Activated CD4-positive, alpha-beta T cell treated with anti-CD3 and anti-CD28 coated beads, Interleukin-2, amount 10 ng/mL, durations not matched to agents 7 days and 5 days (primary cell): ENCODE measurements at places on chromosomes 4 and X. TPM values are rescaled to one million over a fixed set of nuclear protein-coding genes. Genes with fewer than 3 reads are reported as not detected.

Gene NXF2
- total RNA-seq: not detected

Gene MMRN1
- total RNA-seq: 0.40 TPM

Gene DMRTC1B
- total RNA-seq: not detected

Gene TCP11X1
- total RNA-seq: not detected

DNA sequence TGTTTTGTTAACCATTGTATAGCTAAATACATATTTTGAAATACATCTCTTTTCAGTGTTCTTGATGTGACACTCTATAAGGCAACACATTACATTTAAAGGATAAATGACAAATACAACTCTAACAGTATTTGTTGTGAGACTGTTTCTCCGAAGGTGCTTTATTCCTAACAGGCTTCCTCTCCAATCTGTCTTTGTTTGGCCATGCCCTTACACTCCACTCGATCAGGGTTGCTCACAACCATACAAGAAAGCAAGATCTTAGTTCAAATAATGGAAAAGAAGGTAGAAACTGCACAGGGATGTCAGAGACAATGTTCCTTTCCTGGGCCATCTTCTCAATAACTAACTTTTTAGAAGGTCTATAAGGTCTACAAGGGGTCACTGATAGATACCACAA is 36.5 kb downstream of the AMMECR1 start:
- H3K36me3 ChIP-seq: no peaks in the 10 kb centered on the region
- no peak overlapping the region for H3K27ac ChIP-seq
- no peak overlapping the region for H3K4me3 ChIP-seq
- no peak for DNase-seq
- H3K27me3 ChIP-seq: no peaks in the 10 kb centered on the region
- H3K4me1 ChIP-seq: peaks cover 6% of the 10 kb centered on the region

DNA sequence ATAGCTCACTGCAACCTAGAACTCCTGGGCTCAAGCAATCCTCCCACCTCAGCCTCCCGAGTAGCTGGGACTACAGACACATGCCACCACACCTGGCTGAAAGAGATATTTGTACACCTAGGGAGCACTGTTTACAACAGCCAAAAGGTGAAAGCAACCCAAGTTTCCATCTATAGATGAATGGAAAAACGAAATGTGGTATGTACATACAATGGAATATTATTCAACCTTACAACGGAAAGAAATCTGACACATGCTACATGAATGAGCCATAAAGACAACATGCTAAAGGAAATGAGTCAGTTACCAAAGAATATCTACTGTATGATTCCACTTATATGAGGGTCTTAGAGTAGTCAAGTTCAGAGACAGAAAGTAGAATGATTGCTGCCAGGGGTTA is 52.2 kb downstream of the ABCG2 start:
- no peak overlapping the region for H3K4me3 ChIP-seq
- H3K27ac ChIP-seq: no peak overlapping the region
- DNase-seq: no peak

GRCh38 chr4:33407496-33407895 is 2687.3 kb downstream of the PCDH7 start:
- no peak overlapping the region for H3K4me3 ChIP-seq
- no peaks in the 10 kb centered on the region for H3K27me3 ChIP-seq
- no peaks in the 10 kb centered on the region for H3K36me3 ChIP-seq
- DNase-seq: no peak
- no peaks in the 10 kb centered on the region for H3K4me1 ChIP-seq

GRCh38 chr4:127211650-127212560 is 420.9 kb upstream of the INTU start:
- no peaks in the 10 kb centered on the region for H3K27me3 ChIP-seq
- no peak overlapping the region for H3K27ac ChIP-seq
- DNase-seq: no peak
- no peaks in the 10 kb centered on the region for H3K36me3 ChIP-seq
- H3K4me1 ChIP-seq: no peaks in the 10 kb centered on the region

DNA sequence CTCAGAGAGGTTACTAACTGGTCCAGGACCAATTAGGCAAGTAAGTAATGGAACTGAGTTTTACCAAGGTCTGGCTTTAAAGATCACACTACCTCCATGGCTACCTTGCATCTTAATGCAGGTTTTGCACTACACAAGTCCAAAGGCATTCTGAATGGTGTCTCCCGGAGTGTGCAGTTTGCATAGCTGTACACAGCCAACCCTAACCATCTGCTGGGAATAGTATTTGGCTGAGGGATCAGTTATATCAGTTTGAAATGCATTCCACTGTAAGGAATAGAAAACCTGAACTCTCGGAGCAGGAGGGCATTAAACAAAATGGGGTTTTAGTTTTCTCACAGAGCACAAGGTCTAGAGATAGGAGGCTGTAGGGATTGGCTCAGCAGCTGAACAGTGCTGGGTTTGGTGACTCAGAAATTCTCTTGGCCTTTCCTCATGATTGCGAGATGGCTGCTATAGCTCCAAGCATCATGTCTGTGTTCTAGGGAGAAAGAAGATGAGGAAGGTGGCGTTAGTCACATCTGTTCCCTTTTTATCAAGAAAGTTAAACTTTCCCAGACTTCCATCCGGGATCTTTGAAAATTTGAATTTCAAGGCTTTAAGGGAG is 177.1 kb downstream of the NHS start:
- DNase-seq: no peak
- no peak overlapping the region for H3K4me3 ChIP-seq

DNA sequence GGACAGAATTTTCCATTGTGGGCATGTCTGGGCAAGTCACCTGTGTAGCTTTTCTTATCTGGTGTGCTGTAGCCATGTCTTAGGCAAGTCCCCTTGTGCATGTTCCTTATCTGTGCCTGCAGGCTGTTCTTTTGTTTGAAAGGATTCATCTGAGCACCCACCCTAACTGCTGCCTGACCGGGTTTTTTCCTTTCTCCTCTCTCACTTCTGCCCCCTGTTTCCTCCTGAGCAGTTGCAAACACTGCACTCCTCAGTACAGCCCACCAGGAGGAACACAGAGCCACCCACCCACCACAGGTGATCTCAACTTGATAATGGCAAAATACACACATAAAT is 29.2 kb upstream of the IL9R start:
- no peak for DNase-seq
- H3K36me3 ChIP-seq: peaks cover 5% of the 10 kb centered on the region
- H3K4me1 ChIP-seq: peaks cover 22% of the 10 kb centered on the region
- no peak overlapping the region for H3K27ac ChIP-seq
- H3K4me3 ChIP-seq: no peak overlapping the region

DNA sequence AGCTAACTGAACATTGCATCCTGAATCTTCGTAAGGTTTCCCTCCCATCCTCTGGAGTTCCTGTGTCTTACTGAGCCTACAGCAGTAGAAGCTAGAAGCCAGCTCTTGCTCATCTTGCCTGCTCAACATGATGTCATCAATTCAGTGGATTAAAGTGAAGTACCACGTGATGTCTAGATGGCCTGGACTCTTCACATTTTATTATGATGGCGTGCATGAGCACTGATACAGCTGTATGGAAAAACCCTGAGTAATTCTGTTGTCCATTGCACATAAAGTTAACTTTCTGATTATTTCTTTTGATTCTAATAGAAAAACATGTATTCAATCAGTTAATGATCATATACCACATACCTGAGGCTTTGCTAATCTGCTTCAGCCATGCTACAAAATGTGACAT is 2387.7 kb upstream of the TENM3 start:
- H3K4me3 ChIP-seq: no peak overlapping the region
- no peaks in the 10 kb centered on the region for H3K27me3 ChIP-seq
- no peak overlapping the region for H3K27ac ChIP-seq
- no peaks in the 10 kb centered on the region for H3K4me1 ChIP-seq

DNA sequence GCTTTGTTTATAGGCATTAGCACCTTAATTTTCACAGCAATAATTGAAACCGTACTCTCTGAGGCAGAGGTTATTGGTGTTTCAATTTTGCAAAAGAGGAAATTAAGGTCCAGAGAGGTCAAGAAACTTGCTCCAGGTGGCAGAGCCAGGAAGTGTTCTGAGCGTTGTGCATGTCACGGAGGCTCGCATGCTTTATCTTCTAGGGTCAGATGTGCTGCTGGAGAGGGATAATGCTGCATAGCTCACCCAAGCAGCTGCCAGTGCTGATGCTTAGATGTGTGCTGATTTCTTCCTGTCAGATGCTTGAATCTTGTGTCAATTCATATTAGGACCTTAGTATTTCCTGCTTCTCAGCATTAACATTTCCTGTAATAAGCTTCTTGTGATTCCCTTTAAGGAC is 13.0 kb upstream of the FGF5 start:
- no peak overlapping the region for H3K27ac ChIP-seq
- DNase-seq: no peak
- H3K4me3 ChIP-seq: no peak overlapping the region
- H3K36me3 ChIP-seq: no peaks in the 10 kb centered on the region
- peaks cover 24% of the 10 kb centered on the region for H3K27me3 ChIP-seq

GRCh38 chr4:7070729-7071511 is 3.1 kb upstream of the GRPEL1 start:
- peak; percentile 89 for DNase-seq
- peaks cover 33% of the 10 kb centered on the region for H3K4me1 ChIP-seq
- peak overlapping the region; percentile 33 for H3K4me3 ChIP-seq
- peaks cover 9% of the 10 kb centered on the region for H3K36me3 ChIP-seq
- peak overlapping the region; percentile 77 for H3K27ac ChIP-seq
